ENCODE measurements at places on chromosomes 2 and 18.

GRCh38 chr2:190183539-190183938 lies 121.0 kb upstream of the MSTN start:
- DNase-seq: no peak

DNA sequence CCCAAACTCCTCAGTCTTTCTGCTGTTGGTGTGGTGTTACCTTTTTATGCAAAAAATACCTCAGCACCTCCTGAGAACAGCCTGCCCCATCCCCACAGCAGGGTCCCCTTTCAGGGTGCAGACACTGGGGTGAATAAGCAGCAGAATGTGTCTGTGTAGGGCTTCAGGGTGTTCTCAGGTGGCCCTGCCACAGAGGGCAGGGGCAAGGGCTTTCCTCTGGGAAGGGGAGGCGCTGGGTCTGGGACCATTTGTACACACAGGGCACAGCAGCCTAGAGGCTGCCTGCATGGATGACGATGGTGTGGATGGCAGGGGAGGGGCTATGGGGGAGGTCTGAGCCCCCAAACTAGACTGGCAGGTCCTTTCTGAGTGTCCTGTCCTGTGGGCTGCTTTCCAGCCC lies 2.6 kb downstream of the HAAO start:
- DNase-seq: no peak

GRCh38 chr2:210539578-210540416 lies 16.6 kb upstream of the CPS1 start:
- no peak for DNase-seq

- no peak for DNase-seq
These were observed 779.8 kb downstream of the RNF144A start for GRCh38 chr2:7697052-7697451.

- no peak for DNase-seq
These were observed 41.8 kb downstream of the TGFBRAP1 start for GRCh38 chr2:105287692-105288091.
